ENCODE measurements at places on chromosomes 13 and 19.

GRCh38 chr13:71829547-71829946, 37.5 kb downstream of the DACH1 start:
- DNase-seq: no peak

- no peak for DNase-seq
Observed at GRCh38 chr13:44140888-44141724, 232.5 kb upstream of the SERP2 start.

- no peak for DNase-seq
Observed at GRCh38 chr13:91776611-91777193, 378.3 kb downstream of the GPC5 start.

- DNase-seq: no peak
Observed at GRCh38 chr13:31706105-31706504, 33.2 kb upstream of the RXFP2 start.

DNA sequence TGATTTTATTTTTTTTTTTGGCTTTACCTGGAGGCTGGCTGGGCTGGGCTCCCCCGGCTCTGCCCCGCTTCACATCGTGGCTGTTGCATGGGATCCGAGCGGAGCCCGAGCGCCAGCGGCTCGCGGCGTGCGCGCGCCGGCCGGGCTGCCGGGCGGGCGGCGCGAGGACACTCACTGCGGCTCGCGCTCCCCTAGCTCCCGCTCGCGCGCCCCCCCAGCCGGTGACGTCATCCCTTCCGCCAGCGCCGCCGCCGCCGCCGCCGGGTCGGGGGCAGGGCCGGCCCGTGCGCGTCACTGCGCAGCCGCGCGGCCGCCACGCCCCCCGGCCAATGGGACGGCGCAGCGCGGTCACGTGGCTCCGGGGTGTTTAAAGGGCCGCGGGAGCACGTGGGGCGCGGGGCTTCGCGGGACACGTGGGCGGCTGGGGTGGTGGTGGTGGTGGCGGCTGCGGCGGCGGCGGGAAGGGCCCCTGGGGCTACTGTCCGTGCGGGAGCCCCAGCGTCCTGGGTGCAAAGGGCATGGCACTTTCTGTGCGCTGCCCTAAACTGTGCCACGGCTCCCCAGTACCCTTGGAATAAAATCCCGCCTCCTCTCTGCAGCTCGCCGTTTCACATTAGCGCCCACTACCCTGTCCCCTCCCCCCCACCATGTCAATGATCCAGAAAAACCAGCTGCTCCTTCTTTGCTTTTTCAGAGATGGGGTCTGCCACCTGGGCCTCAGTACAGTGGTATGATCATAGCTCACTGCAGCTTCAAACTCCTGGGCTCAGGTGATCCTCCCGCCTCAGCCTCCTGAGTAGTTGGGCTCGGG, at the start of gene PTPRS:
Gene PTPRS, minus strand, starts transcription at position 176 of the 811 bp plus-strand sequence. CDS start 54,672 bp downstream, outside the sequence.
- DNase-seq: peak; percentile 54

DNA sequence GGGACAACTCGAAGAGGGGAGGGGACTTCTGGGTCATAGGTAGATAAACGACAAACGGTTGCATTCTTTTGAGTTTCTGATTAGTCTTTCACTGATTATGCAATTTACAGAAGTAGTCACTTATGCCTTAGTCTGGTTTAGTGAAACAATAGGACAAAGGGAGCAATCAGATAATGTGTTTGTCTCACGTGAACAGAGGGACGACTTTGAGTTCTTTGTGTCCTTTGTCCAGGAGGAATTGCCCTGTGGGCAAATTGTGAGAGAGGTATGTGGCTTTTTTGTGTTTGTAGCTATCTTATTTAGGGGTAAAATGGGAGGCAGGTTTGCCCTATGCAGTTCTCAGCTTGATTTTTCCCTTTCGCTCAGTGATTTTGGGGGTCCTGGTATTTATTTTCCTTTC, 362.9 kb upstream of the PCDH20 start:
- no peak for DNase-seq

GRCh38 chr19:52190487-52191293, 838 bp downstream of the PPP2R1A start:
- no peak for DNase-seq

DNA sequence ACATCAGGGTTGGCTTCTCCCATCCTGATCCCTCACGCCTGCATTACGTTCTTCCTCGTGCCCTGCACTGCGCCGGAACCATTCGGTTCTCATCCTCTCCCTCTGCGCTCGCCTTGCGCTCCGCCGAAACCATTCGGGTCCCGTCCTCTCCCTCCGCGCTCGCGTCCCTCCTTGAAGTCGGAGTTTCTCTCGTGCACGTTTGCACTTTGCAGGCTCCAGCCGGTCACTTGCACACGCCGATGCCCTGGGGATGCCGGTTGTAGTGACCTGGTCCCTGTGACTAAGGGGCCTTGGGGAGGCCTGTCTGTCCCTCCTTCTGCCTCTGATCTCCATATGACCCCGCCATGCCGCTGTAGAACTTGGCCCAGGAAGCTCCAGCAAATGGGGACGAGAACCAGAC, 265.8 kb downstream of the TEX29 start:
- no peak for DNase-seq

- peak; percentile 62 for DNase-seq
Observed at GRCh38 chr13:28659621-28659970, 666 bp downstream of the POMP start.

DNA sequence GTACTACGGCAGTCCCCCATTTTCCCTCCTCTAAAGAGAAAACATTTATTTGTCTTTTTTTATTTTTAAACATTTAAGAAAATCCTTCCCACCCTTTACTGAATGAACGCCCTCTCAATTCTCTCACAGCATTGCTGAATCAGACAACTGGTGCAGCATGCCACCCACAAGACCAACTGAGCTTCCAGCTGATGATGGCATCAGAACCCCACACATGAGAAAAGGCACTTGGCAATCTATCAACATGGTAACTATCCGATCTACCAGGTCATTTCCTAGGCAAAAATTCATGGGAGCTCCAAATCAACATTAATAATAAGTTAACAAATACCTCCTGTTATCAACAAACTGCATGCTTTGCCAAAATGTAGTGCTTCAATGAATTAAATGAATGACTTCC, 43.1 kb downstream of the LHFPL6 start:
- DNase-seq: no peak

DNA sequence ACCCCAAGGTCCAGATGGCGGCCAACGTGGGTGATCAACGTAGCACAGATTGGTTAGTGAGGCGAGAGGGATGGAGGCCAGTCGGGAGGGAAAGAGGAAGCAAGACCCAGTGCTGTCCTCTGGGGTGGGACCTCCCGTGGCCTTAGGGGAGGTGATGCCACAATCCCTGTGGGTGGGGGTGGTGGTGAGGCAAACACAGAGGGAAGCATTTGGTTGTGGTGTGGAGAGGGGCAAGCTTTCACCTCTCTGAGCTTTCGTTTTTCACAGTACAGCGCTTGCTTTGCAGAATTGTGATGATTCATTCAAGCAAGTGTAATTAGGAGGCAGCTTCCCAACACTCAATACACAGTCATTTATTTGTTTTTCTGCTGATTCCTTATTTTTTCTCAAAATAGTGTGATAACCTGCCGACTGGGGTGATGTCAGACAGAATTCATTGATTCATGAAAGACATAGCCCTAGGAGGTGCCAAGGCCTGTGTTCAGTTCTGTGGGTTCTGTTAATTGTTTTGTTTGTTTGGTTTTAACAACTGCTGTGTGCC, 2.4 kb downstream of the LENG8 start:
- no peak for DNase-seq

DNA sequence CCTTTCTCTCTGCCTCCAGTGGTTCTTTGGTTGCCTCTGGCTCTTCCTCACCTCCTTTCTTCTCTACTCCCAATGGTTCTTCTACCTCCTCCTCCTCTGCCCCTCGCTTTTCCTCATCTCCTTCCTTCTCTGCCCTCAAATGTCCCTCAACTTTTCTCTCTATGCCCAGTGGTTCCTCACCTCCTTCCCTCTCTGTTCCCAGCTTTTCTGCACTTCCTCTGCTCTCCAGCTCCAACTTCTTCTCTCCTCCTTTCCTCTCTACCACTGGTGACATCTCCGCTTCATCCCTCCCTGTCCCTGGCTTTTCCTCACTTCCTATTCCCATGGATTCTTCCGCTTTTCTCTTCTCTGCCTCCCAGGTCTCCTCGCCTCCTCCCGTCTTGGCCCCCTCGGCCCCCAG, 7.8 kb downstream of the PALM3 start:
- DNase-seq: no peak

- no peak for DNase-seq
Observed at GRCh38 chr13:91359631-91360030, 12.1 kb downstream of the MIR17HG start.

DNA sequence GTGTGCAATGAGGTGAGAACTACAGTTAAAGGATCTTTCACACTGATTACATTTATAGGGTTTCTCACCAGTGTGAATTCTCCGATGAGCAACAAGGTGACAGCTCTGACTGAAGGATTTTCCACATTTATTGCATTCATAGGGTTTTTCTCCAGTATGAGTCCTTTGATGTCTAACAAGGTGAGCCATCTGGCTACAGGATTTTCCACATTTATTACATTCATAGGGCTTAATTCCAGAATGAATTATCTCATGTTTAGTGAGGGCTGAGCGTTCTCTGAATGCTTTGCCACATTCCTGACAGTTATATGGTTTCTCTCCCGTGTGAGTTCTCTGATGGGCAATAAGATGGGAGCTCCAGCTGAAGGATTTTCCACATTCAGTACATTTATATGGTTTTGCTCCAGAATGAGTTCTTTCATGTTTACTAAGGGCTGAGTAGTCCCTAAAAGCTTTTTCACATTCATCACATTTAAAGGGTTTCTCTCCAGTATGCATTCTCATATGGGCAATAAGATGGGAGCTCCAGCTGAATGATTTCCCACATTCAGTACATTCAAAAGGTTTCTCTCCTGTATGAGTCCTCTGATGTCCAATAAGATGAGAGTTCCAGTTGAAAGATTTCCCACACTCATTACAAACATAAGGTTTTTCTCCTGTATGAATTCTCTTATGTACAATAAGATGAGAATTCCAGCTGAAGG, 4.4 kb upstream of the C19orf18 start:
- no peak for DNase-seq

GRCh38 chr13:40974460-40975407, 44.4 kb downstream of the ELF1 start:
- peak; percentile 76 for DNase-seq

GRCh38 chr13:31923134-31923763, 108.3 kb upstream of the FRY start:
- DNase-seq: no peak

GRCh38 chr13:29583073-29583785, 12.3 kb downstream of the SLC7A1 start:
- no peak for DNase-seq

- no peak for DNase-seq
Observed at GRCh38 chr13:52383366-52383765, 22.6 kb downstream of the THSD1 start.

DNA sequence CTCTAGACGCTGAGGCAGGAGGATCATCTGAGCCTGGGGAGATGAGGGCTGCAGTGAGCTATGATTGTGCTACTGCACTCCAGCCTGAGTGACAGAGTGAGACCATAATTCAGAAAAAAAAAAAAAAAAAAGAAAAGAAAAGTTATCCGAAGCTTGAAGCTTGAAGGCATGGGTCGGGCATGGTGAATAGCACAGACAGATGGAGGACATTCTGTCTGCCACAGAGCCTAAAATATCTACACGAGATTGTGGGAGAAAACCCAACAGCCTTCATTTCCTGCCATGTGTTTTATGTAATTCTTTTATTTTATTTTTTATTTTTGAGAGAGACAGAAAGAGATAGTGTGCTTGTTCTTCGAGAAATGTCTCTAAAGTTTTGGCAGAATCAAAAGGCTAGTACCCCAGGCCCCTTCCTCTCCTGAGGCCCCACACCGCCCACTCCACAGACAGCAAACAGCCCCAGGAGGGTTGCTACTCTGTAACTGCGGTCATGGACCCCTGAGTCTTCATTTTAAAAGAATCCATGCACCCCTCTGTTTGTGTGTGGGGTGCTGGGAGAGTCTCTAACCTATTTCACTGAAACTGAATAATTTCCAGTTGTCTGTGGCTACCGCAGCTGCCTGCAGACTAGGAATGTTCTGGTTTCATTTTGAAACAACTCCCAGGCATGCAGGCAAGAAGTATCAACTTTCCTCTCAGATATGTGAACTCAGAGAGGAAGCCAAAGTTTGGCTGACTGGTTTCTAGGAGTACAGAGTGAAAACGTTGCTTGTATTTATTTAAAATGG, 38.4 kb upstream of the RCBTB2 start:
- no peak for DNase-seq

DNA sequence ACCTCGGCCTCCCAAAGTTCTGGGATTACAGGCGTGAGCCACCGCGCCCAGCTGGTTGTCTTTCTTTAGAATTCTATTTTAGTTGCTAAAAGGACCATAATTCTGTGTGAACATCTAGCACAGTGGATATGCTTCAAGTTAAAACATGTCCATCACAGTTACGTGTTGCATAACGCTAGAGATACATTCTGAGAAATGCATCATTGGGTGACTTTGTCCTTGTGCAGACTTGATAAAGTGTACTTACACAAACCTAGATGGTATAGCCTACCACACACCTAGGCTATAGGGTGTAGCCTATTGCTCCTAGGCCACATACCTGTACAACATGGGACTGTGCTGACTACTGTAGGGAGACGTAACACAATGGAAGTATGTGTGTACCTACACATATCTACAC, 35.4 kb downstream of the DOCK9 start:
- DNase-seq: no peak

GRCh38 chr13:23960566-23961156, 63.4 kb upstream of the C1QTNF9B start:
- DNase-seq: peak; percentile 19

GRCh38 chr19:6772028-6772865, at the start of gene VAV1:
TSS of gene VAV1 (plus strand) at chr19:6772708. CDS start at chr19:6772808, 100 bp downstream.
- peak; percentile 89 for DNase-seq

- DNase-seq: peak; percentile 35
Observed at GRCh38 chr19:42352301-42353259, 27.1 kb downstream of the MEGF8 start.

GRCh38 chr13:91813253-91813652, 414.8 kb downstream of the GPC5 start:
- DNase-seq: no peak

DNA sequence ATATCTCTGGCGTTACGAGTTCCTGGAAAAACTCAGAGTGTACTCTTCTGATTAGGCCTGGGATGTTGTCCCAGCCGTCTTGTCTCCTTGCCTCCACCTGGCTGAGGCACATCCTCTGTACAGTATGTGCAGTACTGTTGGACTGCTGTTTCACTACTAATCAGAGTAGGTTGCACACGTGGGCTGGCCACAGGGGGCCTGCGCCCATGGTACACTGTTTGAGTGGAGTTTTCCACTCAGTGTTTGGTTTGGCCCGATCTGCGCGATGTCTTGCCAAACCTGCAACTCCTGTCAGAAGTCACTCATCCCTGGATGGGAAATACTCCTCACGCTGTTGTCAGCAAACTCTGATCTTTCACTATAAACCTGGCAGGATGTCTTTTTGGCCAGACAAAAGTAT, 189.6 kb upstream of the CSNK1A1L start:
- no peak for DNase-seq

GRCh38 chr13:30466358-30466714, 600 bp upstream of the HMGB1 start:
- DNase-seq: no peak

GRCh38 chr13:44436589-44437337, 63.1 kb downstream of the SERP2 start:
- DNase-seq: peak; percentile 50

- DNase-seq: no peak
Observed at GRCh38 chr19:22595918-22596341, 38.2 kb upstream of the ZNF492 start.
